Breast epithelium (tissue), 4 donors: ENCODE measurements at places on chromosomes 12 and 14. TPM values are rescaled to one million over a fixed set of nuclear protein-coding genes. Genes with fewer than 3 reads are reported as not detected.

PSMA3 gene
- total RNA-seq: 88.1 TPM

RNASE3 gene
- not detected for total RNA-seq

PTHLH gene
- 2.9 TPM for total RNA-seq

KLRC3 gene
- not detected for total RNA-seq

ENDOU gene
- 1.4 TPM for total RNA-seq

RASSF8 gene
- total RNA-seq: 52.1 TPM

TBX5 gene
- 10.2 TPM for total RNA-seq

RFLNA gene
- total RNA-seq: 1.3 TPM

CMKLR1 gene
- 30.2 TPM for total RNA-seq

GUCY2C gene
- not detected for total RNA-seq

KLHL33 gene
- 0.33 TPM for total RNA-seq

PRIM1 gene
- 13.0 TPM for total RNA-seq
